PC-3 (cell line): ENCODE measurements at places on chromosomes 3 and 15.

DNA sequence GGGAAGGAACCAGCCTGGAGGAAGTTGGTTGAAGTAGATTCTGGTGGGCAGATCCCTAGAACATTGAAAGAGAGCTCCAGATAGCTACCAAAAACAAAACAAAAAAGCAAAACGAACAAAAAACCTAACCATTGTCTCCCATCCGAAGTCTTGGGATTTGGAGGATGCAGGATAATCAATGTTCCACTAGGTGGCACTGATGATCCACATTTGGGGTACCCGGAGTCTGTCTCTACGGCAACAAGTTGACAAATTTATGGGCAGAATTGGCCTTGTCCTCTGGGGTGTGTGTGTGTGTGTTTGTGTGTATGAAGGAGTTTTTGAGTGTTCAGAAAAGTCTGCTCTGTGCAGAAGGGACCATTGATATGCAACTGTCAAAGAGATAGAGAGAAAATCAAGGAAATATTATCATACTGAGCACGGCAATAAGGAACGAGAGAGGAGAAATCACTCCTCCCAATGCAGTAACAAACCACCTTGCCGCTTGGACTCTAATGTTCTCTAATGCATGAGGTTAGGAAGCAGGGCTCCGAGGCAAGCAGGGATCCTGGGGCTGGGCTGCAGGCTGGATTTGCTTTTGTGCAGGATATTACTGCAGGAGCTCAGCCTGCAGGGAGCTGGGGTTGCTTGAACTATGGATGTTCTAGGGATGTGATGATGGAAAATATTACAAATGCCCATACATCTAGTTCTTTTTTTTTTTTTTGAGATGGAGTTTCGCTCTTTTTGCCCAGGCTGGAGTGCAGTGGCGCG is 59.8 kb upstream of the KLHL25 start:
- peak; percentile 79 for DNase-seq

GRCh38 chr3:99111235-99111634 is 209.7 kb upstream of the DCBLD2 start:
- peak; percentile 59 for DNase-seq

- DNase-seq, result no peak
These were observed 46.8 kb downstream of the KBTBD8 start for GRCh38 chr3:67044955-67045354.

DNA sequence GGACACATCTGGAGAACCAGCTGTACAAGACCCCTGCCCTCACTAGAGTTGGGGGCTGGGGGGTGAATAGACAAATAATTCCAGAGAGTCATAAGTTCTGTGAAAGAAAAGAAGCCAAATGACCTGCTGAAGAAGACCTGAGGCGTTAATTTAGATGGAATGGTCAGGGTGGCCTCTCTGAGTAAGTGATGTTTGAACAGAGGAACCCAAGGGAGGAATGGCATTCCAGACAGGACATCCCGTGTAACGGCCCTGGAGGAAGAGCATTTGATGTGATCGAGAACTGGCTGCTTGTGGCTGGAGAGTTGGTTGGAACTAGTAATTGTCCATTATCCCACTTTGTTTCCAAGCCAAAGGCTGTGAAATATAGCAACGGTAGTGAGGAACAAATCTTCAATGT is 1.7 kb downstream of the NR2C2 start:
- DNase-seq, result no peak

DNA sequence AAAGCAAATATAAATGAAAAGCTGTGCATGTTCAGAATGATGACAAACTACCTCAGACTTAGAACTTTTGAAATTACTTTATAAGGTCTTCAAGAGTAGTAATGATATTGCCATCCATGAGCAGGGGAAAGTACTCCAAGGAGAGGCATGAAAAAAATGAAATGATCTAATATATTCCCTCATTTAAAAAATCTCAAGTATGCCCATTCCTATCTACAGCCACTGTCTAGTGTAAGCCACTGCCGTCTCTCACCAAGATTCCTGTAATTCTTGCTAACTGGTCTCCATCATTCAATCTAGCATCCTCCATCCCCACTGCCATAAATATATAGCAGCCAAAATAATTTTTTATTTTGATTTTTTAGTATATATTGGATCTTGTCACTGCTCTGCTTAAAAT is 258.8 kb downstream of the PLOD2 start:
- no peak for DNase-seq

GRCh38 chr15:86089422-86089821 is 9.8 kb downstream of the AGBL1 start:
- no peak for DNase-seq

GRCh38 chr3:159169828-159170227 is 368.0 kb downstream of the MFSD1 start:
- DNase-seq, result peak; percentile 89

DNA sequence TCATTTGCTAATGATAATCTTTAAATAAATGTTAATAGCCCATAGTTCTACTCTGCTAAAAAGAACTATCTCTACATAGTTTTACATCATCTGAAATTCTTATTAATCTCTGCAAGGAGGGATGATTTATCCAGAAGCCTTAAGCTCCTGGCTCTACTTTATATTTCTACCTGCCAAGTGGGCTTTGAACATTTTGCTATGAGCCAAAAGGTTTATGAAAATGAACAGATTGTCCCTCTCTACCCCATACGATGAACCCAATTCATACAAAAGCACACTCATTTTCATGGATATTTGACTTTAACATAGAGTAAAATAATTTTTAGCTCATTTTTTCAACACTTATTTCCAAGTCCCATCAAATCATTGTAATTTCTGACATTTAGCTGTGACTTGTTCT is 611.0 kb downstream of the NSUN3 start:
- no peak for DNase-seq

DNA sequence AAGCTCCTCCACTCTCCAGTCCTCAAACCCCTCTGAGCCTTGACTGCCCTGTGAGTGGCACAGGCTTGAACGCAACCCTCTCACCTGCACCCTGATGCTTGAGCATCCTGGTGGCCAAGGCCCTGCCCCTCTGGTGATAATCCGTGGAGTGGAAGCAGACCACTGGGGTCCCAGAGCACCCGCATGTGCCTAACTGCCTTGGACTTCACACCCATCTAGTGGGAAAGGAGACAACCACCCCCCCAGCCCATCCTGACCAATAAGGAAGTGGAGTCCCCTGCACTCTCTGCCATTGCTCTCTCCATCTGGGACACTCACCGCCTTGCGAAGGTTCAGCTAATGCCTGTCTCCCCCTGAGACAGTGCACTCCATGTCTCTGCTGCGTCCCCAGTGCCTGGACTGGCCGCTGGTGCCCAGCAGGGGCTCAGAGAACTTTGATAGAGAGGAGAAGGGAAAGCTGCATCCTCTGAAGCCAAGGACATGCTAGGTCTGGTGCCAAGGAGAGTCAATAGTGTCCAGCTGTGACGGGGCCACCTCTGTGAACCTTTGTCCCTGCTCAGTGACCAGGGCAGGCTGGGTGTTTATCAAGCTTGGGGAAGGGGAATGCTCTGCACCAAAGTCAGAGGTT is 3.4 kb downstream of the KLF15 start:
- no peak for DNase-seq

- DNase-seq, result peak; percentile 25
These were observed 37.1 kb upstream of the APEH start for GRCh38 chr3:49636883-49637609.

GRCh38 chr15:91890614-91891013 is 37.1 kb downstream of the SLCO3A1 start:
- peak; percentile 77 for DNase-seq

GRCh38 chr15:96771035-96771434 is 440.5 kb downstream of the NR2F2 start:
- DNase-seq, result no peak

DNA sequence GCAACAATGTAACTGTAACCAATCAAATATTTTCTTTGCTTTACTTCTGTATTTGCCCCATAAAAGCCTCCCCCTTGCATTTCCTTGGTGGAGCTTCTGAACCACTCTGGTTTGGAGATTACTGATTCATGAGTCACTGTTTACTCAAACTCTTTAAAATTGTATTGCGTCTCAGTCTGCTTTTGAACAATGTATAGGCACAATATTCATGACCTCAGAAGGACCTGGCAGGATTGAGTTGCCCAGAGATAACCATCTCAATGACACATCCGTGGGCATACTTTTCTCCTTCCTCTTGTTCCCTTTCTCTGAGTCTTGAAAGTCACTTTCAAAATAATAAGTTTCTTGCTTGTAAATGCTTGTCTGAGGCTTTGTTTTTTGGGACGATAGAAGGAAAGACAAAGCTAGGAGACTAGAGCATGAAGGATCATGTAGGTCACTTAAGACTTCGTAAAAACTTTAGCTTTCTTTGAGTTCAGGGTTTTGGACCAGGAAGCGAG is 57.1 kb upstream of the POU1F1 start:
- peak; percentile 99 for DNase-seq

GRCh38 chr15:44340410-44340809 is 51.9 kb downstream of the GOLM2 start:
- peak; percentile 95 for DNase-seq

DNA sequence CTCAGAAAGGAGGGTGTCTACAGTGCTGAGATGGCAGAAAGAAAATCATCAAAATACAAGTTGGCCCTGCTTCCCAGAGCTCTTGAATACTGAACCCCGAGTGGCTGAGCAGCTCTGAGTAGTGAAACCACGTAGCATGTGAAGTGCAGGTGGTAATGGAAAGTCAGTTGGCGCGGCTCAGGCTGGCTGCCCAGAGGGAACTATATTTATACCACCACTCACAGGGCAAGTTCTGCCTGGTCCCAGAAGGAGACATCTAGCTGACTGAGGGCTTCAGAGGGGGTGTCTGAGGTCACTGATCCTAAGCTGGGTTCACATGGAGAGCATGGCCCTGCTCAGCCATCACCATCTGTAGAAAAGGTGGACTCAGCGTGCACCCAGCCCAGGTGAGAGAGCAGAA is 129.6 kb upstream of the AGBL1 start:
- no peak for DNase-seq

DNA sequence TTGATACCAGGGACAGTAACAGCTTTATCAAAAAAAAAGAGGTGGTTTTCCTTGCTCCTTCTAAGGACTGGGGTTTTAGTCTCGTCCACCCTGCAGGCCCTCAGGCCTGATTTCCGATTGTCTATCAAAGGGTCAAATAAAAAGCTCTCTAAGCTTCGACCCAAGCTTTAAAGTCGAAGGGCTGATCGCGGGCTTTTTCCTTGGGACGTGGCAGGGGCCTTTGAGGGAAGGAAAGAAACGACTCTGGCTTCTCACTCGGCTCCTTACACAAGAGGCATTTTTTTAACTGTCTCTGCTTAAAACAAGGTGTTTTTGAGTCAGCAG is 354 bp upstream of the KLHL24 start:
- no peak for DNase-seq

GRCh38 chr3:12470111-12470510 is 14.2 kb upstream of the TSEN2 start:
- DNase-seq, result peak; percentile 92

- peak; percentile 7 for DNase-seq
These were observed 1.0 kb upstream of the TBC1D21 start for GRCh38 chr15:73872346-73872745.

- peak; percentile 83 for DNase-seq
These were observed 60.1 kb upstream of the ACTC1 start for GRCh38 chr15:34855413-34855812.

DNA sequence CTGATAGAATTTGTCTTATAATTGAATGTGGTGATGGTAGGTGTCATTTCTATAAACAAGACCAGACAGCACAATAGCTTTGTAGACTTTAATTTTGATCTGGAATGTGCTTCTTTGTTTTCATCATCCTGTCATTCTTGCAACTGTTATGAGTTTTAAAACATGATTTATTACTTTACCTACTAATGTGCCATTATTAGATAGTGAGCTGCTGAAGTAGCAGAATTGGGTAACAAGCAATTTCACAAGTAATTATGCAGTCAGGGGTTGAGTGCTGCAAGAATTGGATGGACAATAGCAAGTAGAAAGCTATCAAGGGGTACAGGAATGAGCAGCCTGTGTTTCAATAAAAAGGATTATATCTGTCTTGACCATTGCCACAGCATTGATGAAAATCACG is 975.6 kb downstream of the ROBO1 start:
- no peak for DNase-seq

DNA sequence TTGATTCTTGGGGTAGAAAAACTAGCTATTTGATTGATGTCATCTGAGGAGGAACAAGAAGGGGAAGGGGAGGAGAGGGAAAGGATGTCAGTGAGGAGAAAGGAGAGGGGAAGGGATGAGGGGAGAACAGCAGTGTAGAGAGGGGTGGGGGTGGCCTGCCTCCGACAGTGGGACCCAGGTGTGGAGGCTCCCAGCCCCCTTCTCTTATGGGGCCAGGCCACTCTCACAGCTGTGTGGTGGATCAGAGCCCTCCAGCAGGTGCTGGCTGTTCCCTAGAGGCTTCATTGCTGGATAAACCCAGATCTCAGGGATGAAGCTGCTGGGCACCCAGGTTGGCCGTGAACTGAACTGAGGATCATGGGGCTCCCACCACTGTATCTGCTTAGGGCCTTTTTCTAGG is 264.5 kb downstream of the CHST2 start:
- no peak for DNase-seq

- no peak for DNase-seq
These were observed 258.3 kb downstream of the CGGBP1 start for GRCh38 chr3:87800516-87800915.

DNA sequence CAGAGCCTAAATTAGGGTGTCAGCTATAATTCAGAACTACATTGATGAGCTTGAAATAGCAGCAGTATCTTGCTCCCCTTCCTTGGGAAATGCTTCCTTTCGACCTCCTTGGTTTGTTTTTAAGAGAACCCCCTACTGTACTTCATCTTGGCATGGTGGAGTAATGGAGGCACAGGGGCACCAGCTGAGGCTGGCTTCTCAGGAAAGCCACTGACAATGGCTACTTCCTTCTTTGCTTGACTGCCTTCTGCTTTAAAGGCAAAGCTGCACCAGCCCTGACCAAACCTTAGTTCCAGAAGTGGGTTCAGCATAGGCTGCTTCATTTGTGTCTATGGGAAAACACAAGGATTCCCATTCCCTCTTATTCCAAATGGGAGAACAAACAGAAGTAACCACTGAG is 1.5 kb upstream of the FBXL22 start:
- no peak for DNase-seq

GRCh38 chr3:48185129-48185528 is 3.1 kb downstream of the CDC25A start:
- DNase-seq, result no peak

- DNase-seq, result no peak
These were observed 592 bp downstream of the RASGRF1 start for GRCh38 chr15:79089890-79090486.

GRCh38 chr15:39704235-39704634 is 78.4 kb downstream of the FSIP1 start:
- no peak for DNase-seq

DNA sequence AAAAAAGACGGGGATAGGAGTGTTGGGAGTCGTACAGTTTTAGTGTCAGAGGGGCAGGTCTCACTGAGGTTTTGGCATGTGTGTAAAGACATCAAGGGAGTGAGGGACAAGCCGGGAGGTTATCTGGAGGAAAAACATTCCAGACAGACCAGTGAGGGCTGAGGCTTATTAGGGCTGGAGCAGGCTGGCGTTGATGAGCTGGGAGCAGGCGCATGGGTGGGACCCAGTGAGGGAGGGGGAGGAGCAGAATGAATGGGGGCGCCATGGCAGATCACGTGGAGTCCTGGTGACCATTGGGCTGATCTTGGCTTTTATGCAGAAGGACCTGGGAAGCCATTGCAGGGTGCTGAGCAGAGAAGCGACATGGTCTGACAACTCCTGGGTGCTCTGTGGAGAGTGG is 180.2 kb downstream of the SLCO3A1 start:
- DNase-seq, result no peak

GRCh38 chr3:36814066-36814717 is 49.8 kb upstream of the DCLK3 start:
- DNase-seq, result no peak
